Testis (tissue), 5 donors: ENCODE measurements at places on chromosomes 12 and 14. TPM values are rescaled to one million over a fixed set of nuclear protein-coding genes. Genes with fewer than 3 reads are reported as not detected.

CRADD gene
- total RNA-seq, result 53.0 TPM

NOS1 gene
- total RNA-seq, result 3.1 TPM

ARHGDIB gene
- total RNA-seq, result 28.4 TPM

SIX1 gene
- 8.7 TPM for total RNA-seq

GRCh38 chr14:76227450-76228050, 75.8 kb downstream of the GPATCH2L start:
- no peaks in the 10 kb centered on the region for H3K4me1 ChIP-seq
- no peaks in the 10 kb centered on the region for H3K36me3 ChIP-seq
- no peak for DNase-seq
- H3K4me3 ChIP-seq, result no peak overlapping the region
- H3K27me3 ChIP-seq, result no peaks in the 10 kb centered on the region

DNA sequence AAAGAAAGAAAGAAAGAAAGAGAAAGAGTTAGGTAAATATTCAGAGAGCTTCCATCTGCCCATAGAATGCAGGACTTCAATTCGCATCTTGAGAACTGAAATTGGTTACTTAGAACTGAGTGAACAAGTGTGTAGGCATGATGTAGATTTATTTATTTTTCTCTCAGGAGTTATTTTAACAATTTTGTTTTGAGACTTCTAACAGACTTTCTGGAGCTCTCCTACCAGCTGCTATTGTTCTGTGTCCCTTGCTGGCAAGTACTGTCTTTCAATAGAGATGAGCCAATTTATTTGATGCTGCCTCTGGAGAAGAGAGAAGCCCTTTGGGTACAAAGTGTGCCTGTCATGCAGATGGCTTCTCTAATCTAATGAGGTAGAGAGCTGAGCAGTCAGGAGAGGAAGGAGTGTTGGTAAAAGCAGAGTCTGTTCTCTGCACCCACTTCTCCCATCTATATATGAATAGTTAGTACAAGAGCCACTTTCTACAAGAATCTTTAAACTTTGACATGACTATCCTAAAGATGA, 67.0 kb downstream of the SYT1 start:
- no peak overlapping the region for H3K27ac ChIP-seq
- no peak overlapping the region for H3K4me3 ChIP-seq
- no peaks in the 10 kb centered on the region for H3K27me3 ChIP-seq
- no peaks in the 10 kb centered on the region for H3K36me3 ChIP-seq
- no peaks in the 10 kb centered on the region for H3K4me1 ChIP-seq
